Skin of body (tissue), 3 donors: ENCODE measurements at places on chromosomes 3 and 15. TPM values are rescaled to one million over a fixed set of nuclear protein-coding genes. Genes with fewer than 3 reads are reported as not detected.
A peak's percentile ranks its signal among the peaks of the same experiment; 100 is the strongest.

DNA sequence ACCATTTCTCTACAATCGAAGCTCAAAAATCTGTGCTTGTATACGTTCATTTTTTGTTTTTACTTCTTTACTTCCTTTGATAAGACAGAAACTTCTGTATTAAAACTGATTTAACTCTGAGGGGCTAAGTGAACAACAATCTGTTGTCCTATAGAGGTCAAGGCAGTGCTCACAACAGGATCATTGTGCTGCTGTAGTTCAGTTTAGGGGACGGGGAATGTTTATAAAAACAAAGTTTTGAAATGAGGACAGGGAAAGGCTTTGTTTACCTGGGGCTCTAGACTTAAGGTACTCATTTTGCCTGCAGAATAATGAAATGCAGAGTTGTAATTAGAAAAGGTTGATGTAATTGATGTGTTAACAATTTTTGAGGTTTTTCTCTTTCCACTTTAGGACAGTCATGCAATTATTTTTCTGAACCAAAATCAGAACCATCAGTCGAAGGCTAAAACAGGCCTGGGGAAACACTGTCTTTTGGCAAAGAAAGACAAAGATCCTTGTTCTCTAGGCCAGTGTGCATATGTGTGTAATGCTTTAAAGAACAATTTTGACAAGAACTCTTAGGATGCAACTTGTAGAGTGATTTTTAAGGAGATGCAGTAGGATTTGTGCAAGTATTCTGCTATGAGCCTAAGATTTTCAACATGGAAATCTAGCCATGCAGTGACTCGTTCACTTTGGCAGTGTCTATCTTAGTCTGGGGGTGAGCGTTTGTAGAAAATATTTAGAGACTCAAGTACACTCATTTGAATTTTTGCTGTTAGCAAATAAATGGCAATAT, 165.2 kb downstream of the PGPEP1L start:
- no peak for DNase-seq

- DNase-seq: no peak
Measured at GRCh38 chr3:128073185-128073725, 21.0 kb downstream of the SEC61A1 start.

The CHRNA5 gene
- 0.39 TPM for total RNA-seq

- peak; percentile 59 for DNase-seq
Measured at GRCh38 chr3:169965562-169966427, 812 bp upstream of the SEC62 start.
